Activated CD4-positive, alpha-beta T cell treated with anti-CD3 and anti-CD28 coated beads, Interleukin-2, amount 10 ng/mL, durations not matched to agents 7 days and 5 days (primary cell): ENCODE measurements at places on chromosomes 7 and 10.

- H3K27ac ChIP-seq: no peak overlapping the region
- H3K4me3 ChIP-seq: no peak overlapping the region
- DNase-seq: no peak
- H3K4me1 ChIP-seq: peaks cover 13% of the 10 kb centered on the region
- H3K36me3 ChIP-seq: no peaks in the 10 kb centered on the region
Observed at GRCh38 chr7:157438121-157439025, 101.6 kb downstream of the DNAJB6 start.

DNA sequence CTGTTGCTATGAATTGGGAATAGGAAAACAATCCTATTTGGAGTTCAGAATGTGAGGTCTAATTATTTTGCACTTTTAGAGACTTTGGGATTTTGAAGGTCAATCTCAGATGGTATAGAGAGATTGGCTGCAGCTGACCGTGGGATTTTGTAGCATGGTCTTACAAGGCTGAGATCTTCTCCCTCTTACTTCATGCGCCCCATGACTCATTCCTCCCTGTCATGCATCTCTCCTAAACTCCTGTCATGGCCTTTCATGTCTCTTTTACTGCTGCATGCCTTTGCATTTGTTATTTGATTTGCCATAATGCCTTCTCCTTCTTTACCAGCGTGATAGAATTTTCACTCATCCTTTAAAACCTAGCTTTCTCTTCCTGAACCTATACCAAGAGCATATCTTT, 133.1 kb downstream of the BBS9 start:
- no peak for DNase-seq
- peaks cover 10% of the 10 kb centered on the region for H3K4me1 ChIP-seq
- H3K36me3 ChIP-seq: no peaks in the 10 kb centered on the region
- H3K27ac ChIP-seq: no peak overlapping the region
- no peak overlapping the region for H3K4me3 ChIP-seq

DNA sequence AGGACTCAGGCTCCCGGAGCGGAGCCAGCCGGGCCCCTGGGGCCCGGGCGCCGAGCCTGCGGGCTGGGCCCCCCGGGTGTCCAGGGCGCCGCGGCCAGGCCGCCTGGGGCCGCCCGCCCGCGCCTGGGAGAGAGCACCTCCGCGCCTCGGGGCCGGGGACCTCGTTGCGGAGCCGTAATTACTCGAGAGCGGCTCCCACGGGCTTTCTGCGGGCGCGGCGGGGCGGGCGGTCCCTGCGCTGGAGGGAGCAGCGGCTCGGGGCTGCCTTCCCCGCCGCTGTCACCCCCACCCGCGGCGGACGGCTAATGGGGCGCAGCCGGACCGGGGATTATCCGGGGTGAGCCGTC, 1.5 kb downstream of the GNB2 start:
- no peak overlapping the region for H3K27ac ChIP-seq
- peaks cover 25% of the 10 kb centered on the region for H3K36me3 ChIP-seq
- DNase-seq: no peak
- peak overlapping the region; percentile 97 for H3K4me3 ChIP-seq
- H3K27me3 ChIP-seq: peaks cover 5% of the 10 kb centered on the region

GRCh38 chr7:21805791-21806190, 139.9 kb downstream of the CDCA7L start:
- no peaks in the 10 kb centered on the region for H3K36me3 ChIP-seq
- no peak overlapping the region for H3K27ac ChIP-seq
- peaks cover 2% of the 10 kb centered on the region for H3K27me3 ChIP-seq

DNA sequence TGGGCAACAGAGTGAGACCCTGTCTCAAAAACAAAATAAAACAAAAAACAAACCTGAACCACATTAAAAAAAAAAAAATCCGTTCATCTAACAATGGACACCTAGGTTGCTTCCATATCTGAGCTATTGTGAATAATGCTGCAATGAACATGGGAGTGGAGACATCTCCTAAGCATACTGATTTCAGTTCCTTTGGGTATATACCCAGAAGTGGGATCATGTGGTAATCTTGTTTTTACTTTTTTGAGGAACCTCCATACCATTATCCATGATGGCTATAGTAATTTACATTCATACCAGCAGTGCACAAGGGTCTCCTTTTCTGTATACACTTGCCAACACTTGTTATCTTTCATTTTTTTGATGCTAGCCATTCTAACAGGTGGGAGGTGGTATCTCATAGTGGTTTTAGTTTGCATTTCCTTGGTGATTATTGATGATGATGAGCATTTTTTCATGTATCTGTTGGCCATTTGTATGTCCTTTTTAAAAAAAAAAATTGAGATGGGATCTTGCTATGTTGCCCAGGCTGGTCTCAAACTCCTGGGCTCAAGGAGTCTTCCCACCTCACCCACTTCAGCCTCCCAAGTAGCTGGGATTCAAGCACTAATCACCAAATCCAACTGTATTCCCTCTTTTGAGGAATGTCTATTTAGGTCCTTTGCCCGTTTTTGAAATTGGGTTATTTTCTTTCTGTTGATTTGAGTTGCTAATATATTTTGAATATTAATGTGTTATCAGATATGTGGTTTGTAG, 17.5 kb downstream of the CDK13 start:
- H3K4me3 ChIP-seq: no peak overlapping the region
- peaks cover 49% of the 10 kb centered on the region for H3K36me3 ChIP-seq
- no peaks in the 10 kb centered on the region for H3K27me3 ChIP-seq
- no peak overlapping the region for H3K27ac ChIP-seq
- peaks cover 38% of the 10 kb centered on the region for H3K4me1 ChIP-seq
- no peak for DNase-seq

GRCh38 chr10:116170815-116171250, 102.2 kb downstream of the GFRA1 start:
- H3K4me3 ChIP-seq: no peak overlapping the region
- no peak overlapping the region for H3K27ac ChIP-seq
- H3K4me1 ChIP-seq: no peaks in the 10 kb centered on the region
- DNase-seq: no peak

DNA sequence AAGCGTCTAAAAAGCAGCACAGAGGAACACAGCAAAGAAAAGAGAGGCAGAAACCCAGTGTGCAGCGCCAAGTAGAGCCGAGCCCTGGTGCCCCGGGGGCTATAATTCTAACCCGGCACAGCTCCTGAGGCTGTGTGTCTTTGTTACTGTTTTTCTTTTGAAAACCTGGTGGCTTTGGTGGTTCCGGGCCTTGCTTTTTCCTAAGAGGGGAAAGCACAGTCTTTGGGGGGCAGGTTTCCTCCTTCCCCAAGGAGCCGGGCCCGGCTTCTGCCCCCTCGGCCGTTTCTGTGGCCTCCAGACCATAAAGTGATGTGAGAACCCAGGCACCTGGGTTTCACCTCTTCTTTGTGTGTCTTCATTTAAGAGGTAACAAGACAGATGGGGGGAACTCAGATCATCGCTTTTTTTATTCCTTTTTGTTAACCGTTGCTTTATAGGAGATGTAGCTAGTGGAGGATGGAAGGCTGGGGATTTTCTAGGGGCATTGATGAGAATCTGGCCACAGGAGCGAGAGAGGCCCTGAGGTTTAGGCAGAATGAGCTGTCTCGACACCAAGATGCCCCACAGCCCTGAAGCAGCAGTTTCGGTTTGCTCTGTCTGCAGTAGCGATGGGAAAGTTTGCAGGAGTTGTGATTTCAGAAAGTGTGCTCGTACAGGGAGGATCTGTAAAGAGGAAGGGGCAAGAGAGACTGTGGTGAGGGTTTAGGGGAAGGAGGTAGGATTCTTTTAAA, 367.8 kb upstream of the GALNT17 start:
- peaks cover 8% of the 10 kb centered on the region for H3K4me1 ChIP-seq
- peak overlapping the region; percentile 54 for H3K4me3 ChIP-seq
- H3K27me3 ChIP-seq: no peaks in the 10 kb centered on the region
- no peaks in the 10 kb centered on the region for H3K36me3 ChIP-seq

- H3K36me3 ChIP-seq: peaks cover 19% of the 10 kb centered on the region
- H3K27me3 ChIP-seq: no peaks in the 10 kb centered on the region
- H3K4me3 ChIP-seq: no peak overlapping the region
Observed at GRCh38 chr7:40098810-40099209, 35.6 kb downstream of the MPLKIP start.

DNA sequence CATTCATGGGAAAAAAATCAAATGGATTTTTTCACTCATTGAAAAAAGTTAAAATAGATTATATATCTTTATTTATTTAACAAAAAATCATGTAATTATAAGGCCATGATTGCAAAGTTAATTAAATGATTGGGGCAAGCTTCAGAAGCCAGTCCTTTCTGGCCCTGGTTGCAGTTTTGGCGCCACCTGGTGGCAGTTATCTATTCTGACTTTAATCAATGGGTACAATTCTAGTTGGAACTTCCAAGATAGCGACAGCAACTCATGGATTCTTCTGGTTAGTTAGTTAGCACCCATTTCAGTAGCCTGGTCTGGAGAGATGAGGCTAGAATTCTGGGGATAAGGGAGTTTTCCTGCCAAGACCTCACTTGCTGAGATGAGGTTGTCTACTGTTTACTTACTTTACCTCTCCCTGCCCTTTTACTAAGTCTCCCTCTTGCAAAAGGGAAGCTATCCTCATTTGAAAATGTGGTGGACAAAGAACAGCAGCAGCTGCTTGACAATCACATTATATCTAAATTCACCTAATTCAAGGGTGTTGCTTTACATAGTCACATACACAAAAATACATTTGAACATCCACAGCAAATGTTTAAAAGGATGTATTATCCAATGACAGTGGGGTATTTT, 42.3 kb downstream of the NOC3L start:
- H3K27me3 ChIP-seq: no peaks in the 10 kb centered on the region
- no peak overlapping the region for H3K27ac ChIP-seq
- no peak overlapping the region for H3K4me3 ChIP-seq
- peaks cover 2% of the 10 kb centered on the region for H3K4me1 ChIP-seq

DNA sequence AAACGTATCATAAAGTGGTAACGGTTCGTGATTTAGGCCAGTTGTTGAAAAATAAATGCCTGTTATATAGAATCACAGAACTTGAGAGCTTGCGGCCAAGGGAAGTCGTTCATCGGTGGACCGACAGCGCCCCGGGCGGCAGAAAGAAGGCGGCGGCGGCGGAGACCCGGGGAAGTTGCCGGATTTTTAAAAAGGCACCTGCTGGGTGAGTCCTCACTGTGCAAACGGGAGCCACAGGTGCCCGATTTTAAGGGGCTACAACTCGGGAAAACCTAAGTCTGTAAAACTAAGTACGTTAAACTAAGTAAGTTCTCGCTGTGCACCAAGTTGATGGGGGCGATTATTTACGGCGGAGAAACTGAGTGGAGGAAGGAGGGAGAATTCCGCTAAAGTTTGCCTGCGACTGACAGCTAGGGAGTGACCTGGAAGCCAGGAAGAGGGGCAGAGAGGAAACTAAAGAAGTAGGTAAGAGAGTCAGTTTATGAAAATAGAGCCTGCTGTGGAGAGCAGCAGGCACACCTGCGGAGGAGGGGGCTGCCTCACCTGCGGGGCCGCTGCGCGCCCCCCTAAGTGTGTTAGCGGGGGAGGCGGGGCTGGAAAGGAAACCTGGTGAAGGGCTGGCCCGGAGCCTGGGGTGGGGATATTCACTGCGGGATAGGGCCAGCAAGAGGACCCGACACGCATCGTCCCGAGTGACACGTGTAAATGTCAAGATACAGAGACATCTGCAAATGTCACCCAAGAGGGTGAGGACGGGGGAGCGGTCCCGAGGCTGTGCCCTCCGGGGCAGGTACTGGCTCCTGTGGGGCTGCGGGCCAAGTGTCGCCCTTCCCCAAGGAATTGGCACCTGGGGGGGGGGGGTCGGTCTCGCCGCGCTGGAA, 996 bp downstream of the ADAM12 start:
- peaks cover 2% of the 10 kb centered on the region for H3K36me3 ChIP-seq
- H3K27me3 ChIP-seq: peaks cover 38% of the 10 kb centered on the region
- H3K27ac ChIP-seq: peak overlapping the region; percentile 78
- H3K4me1 ChIP-seq: peaks cover 6% of the 10 kb centered on the region
- peak; percentile 12 for DNase-seq

DNA sequence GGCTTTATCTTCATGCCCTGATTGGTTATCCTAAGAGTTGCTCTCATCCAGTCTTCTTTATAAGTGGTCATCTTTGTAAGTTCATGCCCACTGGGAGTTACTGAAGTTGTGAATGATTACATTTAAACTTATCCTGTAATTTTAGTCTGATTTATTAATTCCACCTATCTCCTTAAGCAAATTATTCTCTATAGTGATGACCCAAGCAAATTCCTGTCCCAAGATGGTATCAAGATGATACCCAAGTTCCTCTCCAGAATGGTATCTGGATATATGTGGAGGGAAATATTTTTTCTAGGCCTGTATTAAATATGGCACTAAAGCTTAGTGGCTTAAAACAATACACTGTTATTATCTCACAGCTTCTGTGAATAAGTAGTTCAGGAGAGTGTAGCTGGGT, 22.6 kb upstream of the VOPP1 start:
- H3K4me1 ChIP-seq: peaks cover 17% of the 10 kb centered on the region
- peaks cover 11% of the 10 kb centered on the region for H3K27me3 ChIP-seq
- no peak overlapping the region for H3K27ac ChIP-seq
- DNase-seq: no peak
- no peak overlapping the region for H3K4me3 ChIP-seq
- H3K36me3 ChIP-seq: no peaks in the 10 kb centered on the region

GRCh38 chr10:77553966-77554365, 83.6 kb downstream of the KCNMA1 start:
- H3K4me3 ChIP-seq: no peak overlapping the region
- H3K27me3 ChIP-seq: peaks cover 3% of the 10 kb centered on the region
- H3K4me1 ChIP-seq: no peaks in the 10 kb centered on the region
- H3K36me3 ChIP-seq: no peaks in the 10 kb centered on the region

- H3K36me3 ChIP-seq: no peaks in the 10 kb centered on the region
- no peak overlapping the region for H3K4me3 ChIP-seq
- no peak overlapping the region for H3K27ac ChIP-seq
Observed at GRCh38 chr7:94216944-94217461, 177.7 kb upstream of the COL1A2 start.

- H3K4me3 ChIP-seq: no peak overlapping the region
- no peak overlapping the region for H3K27ac ChIP-seq
- H3K27me3 ChIP-seq: no peaks in the 10 kb centered on the region
- no peaks in the 10 kb centered on the region for H3K4me1 ChIP-seq
- H3K36me3 ChIP-seq: no peaks in the 10 kb centered on the region
- no peak for DNase-seq
Observed at GRCh38 chr7:123054357-123055133, 59.0 kb upstream of the TAS2R16 start.

DNA sequence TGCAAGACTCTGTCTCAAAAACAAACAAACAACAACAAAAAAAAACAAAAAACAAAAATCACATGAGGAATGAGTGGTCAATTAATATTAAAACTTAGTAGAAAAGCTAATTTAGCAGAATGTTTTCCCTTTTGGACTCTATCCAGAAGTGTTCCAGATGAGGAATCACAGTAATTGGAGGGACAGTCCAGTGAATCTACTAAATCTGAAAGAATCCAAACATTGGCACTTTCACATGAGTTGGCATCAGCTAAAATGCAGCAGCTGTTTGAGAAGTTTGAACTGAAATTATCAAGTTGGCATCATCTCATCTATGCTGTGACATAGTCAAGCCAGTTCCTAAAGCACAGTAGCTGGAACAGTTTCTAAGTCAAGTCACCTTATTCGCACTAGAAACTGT, 367.8 kb downstream of the PPP1R3A start:
- no peaks in the 10 kb centered on the region for H3K4me1 ChIP-seq
- no peak for DNase-seq
- no peak overlapping the region for H3K4me3 ChIP-seq
- H3K27me3 ChIP-seq: no peaks in the 10 kb centered on the region

- no peak overlapping the region for H3K4me3 ChIP-seq
- no peak overlapping the region for H3K27ac ChIP-seq
- no peak for DNase-seq
- peaks cover 10% of the 10 kb centered on the region for H3K36me3 ChIP-seq
- H3K4me1 ChIP-seq: peaks cover 2% of the 10 kb centered on the region
Observed at GRCh38 chr10:63591600-63592379, 70.6 kb downstream of the REEP3 start.
